ENCODE measurements at places on chromosomes 2 and 18.
A peak's percentile ranks its signal among the peaks of the same experiment; 100 is the strongest.

DNA sequence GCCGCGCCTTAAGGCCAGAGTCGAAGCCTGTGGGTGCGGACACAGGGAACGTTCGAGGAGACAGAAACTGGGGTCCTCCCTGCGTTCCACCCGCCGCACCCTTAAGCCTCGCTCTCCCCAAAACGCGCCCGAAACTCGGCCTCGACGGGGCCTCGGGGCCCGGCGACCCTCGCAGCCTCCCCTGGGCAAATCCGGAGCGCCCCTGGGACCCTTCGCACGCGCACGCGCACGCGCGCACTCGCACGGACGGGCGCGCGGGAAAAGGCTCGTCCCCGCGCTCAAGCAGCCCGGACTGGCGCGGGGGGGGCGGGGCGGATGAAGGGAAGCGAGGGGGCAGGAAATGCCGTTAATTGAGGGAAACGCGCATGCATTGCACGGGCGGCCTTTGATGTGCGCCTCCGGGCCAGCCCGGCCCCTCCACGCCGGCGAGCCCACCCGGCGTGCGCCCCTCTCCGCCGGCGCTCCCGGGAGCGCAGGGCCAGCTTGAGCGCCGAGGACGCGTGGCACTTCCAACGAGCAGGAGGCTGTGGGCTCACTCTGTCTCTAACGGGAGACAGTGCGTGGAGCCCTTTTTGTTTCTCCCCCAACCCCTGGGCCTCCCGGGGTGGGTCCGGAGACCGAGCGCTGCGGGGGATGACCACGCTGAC, 5.4 kb upstream of the SALL3 start:
- no peak for DNase-seq

DNA sequence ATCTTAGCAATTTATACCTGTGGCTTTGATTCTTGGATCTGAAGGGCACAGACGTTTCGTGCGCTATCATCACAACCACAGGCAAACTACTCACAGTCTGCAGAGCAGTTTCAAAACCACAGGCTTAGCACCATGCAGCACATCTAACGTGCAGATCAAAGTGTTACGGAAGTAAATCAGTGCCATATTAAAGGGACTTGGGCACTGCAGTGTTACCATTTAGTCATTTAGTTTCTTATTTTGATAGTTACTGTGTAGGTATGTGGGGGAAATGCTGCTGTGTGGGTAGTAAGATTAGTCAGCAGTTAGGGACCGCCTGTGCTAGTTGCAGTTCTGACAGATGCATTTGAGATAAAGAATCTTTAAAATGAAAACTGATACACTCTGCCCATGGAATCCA, 384.0 kb downstream of the NBAS start:
- DNase-seq: peak; percentile 62

DNA sequence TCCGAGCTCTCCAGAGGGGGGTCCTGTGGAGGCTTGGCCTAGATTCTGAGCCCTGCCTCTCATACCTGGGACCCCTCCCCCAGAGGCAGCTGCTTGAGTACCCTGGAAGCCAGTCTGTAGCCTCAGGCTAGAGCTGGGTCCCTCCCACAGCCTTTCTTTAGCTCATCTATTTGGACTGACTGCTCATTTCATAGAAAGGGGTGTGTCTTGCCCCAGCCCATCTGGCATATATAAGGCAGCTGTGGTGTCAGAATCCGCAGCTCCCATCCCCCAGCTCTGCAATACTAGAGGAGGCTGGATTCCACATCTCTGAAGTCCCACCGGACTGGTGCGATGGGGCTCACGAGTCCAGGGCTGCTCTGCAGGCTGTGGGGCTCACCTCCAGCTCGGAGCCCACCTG, 26.1 kb downstream of the MPHOSPH10 start:
- DNase-seq: no peak

- no peak for DNase-seq
Measured at GRCh38 chr2:134148843-134149472, 104.9 kb upstream of the MGAT5 start.

- no peak for DNase-seq
Measured at GRCh38 chr2:218777276-218777990, 4.5 kb upstream of the CYP27A1 start.

- DNase-seq: no peak
Measured at GRCh38 chr18:28123401-28124030, 53.4 kb downstream of the CDH2 start.

GRCh38 chr2:110837446-110838409, 105.4 kb downstream of the ACOXL start:
- DNase-seq: no peak

GRCh38 chr2:128269063-128269989, 49.3 kb downstream of the HS6ST1 start:
- no peak for DNase-seq

DNA sequence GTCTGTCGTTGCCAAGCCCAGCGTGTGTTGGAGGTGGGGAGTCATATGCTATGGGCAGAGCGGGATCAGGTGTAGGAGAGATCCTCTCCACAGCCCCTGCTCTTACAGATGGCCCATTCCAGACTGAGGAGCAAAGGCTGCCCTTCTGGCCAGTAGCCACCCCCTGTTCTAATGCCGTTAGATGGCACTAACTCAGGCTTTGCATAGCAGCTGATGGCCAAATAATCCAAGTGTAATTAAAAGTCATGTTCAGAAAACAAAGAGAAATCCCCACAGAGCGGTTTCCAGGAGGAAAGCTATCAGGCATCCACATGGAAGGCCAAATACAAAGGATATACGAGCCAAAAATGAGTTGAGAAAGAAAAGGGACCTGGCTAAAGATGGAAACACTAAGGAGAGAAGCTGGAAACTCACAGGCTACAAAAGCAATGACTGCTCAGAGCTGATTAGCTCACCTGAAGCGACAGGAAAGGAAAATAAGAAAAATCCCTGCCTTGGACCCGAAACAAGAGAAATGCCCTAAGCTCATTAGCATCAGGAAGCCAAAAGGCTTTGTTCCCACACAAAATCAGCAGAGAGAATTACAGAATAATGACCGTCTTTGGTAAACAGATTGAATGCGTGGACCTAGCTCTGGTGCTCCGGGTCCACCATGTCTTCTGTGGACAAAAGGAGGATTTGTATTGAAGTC, 1002.4 kb upstream of the KLHL29 start:
- no peak for DNase-seq

DNA sequence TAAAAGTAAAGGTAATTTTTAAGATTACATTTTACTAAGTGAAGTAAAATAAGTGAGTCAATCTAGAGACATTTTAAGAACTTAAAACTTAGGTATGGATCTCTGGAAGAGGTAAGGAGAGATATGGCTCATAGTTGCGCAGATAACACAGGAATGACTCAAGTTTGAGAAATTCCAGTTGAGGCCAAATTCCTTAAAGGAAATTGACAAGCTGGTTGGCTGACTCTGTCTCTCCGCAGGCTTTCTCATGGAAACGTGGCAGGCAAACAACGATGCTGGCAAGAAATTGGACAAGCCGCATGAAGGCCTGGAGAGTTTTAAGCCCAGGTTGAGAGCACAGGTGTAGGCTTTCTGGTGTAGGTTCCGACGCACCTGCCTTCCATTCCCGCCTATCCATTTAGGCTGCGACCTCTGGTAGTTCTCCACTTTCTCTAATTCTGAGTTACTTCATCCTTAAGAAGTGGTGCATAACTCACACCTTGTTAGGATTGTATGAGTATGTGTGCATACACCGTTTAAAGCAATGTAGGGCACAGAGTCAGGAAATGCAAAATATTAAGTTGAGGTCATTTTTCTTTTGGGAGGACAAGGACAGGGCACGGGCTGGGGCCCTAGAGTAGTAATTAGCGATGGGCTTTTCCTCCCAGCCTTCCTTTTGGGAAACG, 589 bp upstream of the DAW1 start:
- DNase-seq: no peak

DNA sequence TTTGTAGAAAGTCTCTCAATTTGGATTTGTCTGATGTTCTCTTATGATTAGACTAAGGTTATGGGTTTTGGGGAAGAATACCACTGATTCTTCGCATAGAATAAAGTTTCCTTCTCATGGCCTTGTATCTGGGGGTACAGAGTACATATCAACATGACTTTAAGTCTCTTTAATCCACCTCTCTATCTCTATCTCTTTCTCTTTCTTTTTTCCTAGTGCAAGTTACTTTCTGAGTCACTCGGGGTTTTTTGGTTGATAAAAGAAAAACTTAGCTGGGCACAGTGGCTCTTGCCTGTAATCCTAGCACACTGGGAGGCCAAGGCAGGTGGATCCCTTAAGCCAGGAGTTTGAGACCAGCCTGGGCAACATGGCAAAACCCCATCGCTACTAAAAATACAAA, 100.1 kb upstream of the MAP4K3 start:
- DNase-seq: no peak

DNA sequence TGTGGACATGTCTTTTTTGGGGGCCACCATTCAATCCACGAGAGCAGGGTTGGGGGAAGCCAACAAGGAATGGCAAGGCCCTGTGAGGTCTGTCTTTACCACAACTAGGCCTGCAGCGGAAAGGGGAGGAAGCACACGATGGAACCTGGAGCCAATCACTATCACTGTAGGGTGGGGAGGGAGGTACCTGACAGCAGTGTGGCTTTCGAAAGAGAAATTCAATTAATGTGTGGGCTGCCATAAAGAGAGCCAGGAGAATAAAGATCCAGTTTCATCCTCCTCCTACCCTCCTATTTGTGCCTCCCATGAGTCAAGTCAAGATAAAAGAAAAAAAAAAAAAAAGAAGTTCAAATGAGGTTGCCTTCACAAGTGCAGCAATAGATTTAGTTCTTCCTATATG, 18.9 kb upstream of the RBMS1 start:
- DNase-seq: no peak

DNA sequence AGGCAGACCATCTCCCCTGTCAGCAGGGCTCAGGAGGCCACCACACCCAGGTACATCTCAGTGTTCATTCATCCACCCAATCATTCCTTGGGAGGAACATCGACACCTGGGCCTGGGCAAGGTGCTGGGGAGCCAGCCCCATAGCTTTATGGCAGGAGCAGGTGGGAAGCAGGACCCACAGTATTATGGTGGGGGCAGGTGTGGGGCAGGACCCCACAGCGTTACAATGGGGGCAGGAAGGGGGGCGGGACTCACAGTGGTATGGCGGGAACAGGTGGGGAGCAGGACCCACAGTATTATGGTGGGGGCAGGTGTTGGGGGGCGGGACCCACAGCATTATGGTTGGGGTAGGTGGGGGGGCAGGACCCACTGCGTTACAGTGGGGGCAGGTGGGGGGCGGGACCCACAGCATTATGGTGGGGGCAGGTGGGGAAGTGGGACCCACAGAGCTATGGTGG, 128.9 kb upstream of the HS6ST1 start:
- DNase-seq: no peak

DNA sequence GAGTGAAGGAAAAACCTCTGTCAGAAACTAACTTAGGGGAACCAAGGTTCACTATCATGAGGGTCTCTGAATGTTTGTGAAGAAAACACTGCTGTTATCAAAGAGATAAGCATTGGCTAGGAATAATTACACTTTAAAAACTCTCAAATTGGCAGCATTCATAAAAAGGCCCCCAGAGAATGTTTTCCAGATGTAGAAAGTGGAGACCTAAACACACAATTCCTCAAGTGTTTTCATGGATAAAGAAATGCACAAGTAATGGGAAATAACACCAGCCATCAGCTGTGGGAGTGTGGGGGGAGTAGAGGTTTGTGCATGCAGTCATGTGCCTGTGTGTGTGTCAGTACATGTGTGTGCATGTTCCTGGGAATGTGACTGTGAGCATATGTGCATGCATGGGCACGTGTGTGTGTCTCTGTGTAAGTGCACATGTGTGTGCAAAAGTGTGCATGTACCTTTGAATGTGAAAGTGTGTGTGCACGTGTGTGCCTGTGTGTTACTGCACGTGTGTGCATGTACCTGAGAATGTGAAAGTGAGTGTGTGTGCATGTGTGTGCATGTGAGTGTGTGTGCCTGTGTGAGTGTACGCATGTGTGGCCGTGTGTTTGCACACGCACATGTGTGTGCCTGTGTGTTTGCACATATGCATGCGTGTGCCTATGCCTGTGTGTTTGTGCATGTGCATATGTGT, 854.3 kb upstream of the SALL3 start:
- DNase-seq: no peak

GRCh38 chr2:86488561-86489250, 47.5 kb downstream of the KDM3A start:
- DNase-seq: no peak

GRCh38 chr2:177201919-177202346, 10.7 kb upstream of the HNRNPA3 start:
- no peak for DNase-seq

DNA sequence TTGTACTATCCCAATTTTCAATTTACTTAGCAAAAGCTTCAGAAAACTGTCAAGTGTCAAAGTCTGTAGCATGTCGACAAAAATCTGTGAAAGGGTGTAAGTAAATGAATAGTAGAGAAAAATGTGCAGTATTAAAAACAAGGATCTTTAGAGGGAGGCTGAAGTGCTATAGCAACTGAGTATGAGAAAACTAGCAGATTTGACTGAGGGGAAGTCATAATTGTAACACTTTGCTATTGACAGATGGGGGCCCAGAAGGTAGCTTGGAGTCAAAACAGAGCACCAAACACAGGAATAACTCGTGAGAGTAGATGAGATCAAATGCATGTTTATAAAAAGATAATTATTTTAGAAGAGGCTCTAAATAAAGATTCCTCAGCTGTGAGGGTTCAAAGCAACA, 657.7 kb downstream of the TMEM182 start:
- no peak for DNase-seq

- no peak for DNase-seq
Measured at GRCh38 chr2:175579646-175580045, 398.1 kb upstream of the ATP5MC3 start.

GRCh38 chr18:78867131-78867530, 112.5 kb upstream of the SALL3 start:
- DNase-seq: no peak

- DNase-seq: no peak
Measured at GRCh38 chr2:24485197-24485596, 5.9 kb upstream of the NCOA1 start.

- DNase-seq: no peak
Measured at GRCh38 chr2:99845296-99845695, 297.1 kb downstream of the AFF3 start.

DNA sequence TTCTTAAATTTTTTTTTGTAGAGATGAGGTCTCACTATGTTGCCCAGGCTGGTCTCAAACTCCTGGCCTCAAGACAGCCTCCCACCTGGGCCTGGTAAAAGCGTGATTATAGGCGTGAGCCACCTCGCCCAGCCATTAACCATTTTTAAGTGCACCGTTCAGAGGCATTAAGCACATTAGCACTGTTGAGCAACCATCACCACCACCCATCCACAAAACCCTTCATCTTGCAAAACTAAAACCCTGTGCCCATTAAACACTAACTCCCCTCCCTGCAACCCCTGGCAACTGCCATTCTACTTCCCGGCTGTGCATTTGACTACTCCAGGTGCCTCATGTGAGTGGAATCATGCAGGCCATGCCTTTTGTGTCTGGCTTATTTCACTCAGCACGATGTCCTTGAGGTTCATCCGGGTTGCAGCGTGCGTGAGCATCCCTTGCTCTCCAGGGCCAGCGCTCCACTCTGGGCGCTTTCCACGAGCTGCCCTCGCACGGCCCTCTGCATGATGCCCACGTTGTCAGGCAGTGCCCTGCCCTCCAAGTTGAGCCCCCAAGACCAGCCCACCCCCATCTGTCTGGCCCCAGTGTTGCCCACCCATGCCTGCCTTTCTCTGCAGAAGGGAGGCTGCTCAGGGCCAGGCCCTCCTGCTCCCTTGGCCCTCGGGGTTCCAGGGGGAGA, 63.0 kb upstream of the GLI2 start:
- no peak for DNase-seq

GRCh38 chr2:106956879-106957278, 70.9 kb upstream of the ST6GAL2 start:
- DNase-seq: no peak

- no peak for DNase-seq
Measured at GRCh38 chr2:170359466-170359865, 181.5 kb downstream of the MYO3B start.

All from activated CD4-positive, alpha-beta T cell treated with anti-CD3 and anti-CD28 coated beads, Interleukin-2, amount 50 U/mL, for 48 hours (primary cell).